GM12892 (cell line): ENCODE measurements at places on chromosomes 5 and 9.

DNA sequence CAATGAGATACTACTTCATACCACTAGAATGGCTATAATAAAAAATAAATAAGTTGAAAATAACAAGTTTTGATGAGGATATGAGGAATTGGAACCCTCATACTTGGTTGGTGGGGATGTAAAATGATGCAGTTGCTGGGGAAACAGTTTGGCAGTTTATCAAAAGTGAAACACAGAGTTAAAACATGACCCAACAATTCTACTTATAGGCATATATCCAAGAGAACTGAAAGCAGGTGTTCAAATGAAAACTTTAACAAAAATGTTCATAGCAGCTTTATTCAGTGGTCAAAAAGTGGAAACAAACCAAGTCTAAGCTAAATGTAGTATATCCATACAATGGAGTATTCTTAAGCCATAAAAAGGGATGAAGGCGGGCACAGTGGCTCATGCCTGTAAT, 13.1 kb upstream of the LHFPL2 start:
- no peak for DNase-seq

DNA sequence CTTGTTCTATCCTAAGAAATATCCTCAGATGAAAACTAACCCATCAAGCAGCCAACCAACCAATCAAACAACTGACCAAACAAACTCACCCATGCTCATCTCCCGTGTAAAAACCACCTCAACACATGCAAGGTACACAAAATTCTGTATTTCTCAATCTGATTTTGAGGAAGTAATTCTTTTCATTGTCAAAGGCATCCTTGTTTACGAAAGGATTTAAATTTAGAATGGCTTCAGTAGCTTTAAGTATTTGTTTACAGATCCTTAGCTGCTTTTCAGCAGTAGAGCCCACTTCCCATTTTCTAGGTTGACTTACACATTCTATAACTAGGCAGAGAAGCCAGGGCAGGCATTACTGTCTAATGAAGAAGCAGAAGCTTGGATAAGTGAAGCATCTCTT, 78.6 kb downstream of the NTRK2 start:
- no peak for DNase-seq

DNA sequence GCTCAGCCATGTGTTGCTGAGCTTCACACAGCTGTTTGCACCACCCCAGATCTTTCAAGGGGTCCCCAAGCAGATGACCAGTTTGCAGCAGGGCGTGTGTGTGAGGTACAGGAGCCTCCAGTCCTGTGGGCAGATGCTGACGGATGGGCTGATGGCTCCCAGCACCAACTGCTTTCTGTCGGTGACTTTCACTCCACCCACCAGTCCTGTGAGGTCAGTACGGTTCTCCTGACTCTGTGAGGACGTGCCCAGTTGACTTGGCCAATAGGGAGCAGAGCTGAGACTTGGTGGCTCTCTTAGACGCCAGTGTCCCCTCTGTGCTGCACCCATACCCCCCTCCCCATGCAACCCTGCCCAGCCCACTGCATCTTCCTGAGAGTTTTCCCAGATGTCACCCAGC, 19.7 kb downstream of the COL5A1 start:
- DNase-seq: no peak

GRCh38 chr5:58224661-58225060, 235.2 kb downstream of the PLK2 start:
- no peak for DNase-seq

GRCh38 chr9:4141296-4141695, 158.6 kb downstream of the GLIS3 start:
- no peak for DNase-seq

- no peak for DNase-seq
These were observed 307.9 kb downstream of the SPOCK1 start for GRCh38 chr5:137191179-137191578.

DNA sequence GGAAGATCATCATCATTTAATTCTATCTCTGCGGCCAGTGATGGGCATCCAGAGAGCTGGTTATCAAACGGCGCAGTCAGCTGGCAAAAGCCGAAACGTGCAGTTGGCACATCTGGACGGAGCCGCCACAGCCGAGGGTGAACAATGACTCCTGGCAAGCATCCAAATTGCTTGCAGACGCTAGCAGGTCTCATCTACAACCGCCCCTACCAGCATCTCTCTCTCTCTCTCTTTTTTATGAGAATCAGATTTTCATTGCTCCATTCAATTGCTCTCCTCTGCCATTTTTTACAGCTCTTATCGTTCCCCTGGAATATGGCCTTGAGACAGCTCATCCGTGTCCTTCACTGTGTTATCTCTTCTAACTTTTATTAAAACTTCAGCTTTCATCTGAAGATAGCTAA, 165.2 kb downstream of the MAPKAP1 start:
- no peak for DNase-seq

DNA sequence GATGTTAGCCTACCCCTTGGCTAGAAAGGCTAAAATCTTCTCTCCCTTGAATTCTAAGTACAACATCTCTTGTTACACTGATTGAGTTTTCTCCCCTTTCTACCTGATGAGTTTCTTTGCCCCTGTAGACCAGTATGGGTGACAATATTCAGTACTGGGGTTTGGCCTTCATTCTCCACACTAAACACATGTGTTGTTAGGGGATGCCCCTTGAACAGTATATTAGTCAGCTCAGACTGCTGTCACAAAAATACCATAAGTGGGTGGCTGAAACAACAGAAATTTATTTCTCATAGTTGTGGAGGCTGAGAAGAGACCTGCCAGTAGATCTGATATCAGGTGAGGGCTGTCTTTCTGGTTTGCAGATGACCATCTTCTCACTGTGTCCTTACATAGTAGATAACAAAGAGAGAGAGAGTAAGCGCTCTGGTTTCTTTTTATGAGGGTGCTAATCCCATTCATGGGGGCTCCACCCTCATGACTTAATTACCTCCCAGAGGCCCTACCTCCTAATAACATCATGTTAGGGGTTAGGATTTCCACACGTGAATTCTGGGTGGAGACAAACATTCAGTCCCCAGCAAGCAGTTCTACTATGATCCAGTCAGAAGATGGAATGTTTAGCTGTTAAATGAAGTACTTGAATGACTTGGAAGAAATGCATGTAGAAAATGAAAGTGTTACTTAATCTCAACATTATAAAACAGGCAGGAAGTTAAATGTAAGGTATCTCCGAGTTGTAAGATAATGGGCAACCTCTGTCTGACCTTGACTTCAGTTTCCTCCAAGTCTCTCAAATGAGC, 17.5 kb downstream of the VLDLR start:
- no peak for DNase-seq
